Stimulated activated naive B cell treated with anti-CD40 and anti-IgM and Interleukin-4, amounts not matched to agents 10 μg/mL and 1 μg/mL and 100 μg/mL, for 72 hours (primary cell): ENCODE measurements at places on chromosomes 11 and 22.

DNA sequence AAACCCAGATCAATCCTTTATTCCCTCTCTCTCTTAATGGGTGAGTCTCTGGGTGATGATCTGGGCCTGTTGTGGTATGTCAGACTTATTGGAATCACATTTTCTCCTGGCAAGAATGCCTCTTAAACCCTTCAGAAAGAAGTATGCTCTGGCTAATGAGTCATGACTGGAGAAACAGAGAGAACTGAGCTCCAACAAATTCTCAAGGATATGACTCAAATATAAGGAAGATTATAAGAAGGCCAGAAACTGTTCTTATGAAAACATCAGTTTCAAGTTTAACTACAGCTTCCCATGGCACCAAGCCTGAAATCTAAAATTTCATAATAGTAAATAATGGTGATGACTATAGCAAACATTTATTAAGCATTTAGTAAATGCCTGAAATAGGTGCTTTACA lies 83.9 kb downstream of the OR5AK2 start:
- no peak for DNase-seq
- H3K27ac ChIP-seq = no peak overlapping the region
- no peaks in the 10 kb centered on the region for H3K27me3 ChIP-seq
- H3K36me3 ChIP-seq = no peaks in the 10 kb centered on the region

GRCh38 chr11:118334745-118335144 lies 7.8 kb downstream of the CD3D start:
- peaks cover 8% of the 10 kb centered on the region for H3K4me1 ChIP-seq
- DNase-seq = no peak
- H3K27ac ChIP-seq = no peak overlapping the region
- no peak overlapping the region for H3K4me3 ChIP-seq

DNA sequence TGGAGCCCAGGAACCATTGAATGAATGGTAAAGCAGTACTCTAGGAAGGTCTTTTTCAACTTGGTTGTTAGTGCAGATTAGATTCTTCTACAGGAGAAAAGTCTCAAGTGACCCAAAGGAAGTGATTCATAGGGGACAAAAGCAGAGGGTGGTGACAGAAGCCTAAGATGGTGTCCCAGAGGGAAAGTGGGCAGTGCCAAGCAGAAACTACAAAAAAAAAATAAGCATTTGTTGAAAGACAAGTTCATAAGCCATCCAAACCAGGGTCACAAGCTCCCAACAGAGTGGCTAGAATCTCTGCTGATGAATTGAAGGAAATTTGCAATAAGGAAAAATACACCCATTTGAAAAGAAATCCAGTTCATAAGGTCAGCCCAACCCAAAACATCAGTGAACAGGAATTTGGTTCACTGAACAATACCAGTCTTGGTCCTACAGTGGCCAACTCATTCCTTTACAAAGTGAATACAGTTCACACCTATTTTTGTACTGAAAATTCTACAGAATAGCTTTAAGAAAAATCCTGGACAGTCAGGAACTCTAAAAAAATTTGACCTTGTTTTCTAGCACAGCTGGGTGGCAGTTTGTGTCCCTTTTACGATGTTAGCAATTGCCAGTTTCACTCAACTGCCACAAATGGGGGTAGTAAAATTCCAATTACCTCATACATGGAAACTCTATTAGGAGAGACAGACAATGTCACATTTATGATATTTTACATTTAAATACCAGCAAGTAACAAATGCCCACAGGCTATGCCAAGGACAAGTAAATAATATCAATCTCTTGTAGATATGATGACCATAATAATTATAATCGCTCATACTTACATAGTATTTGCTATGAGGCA lies 21.6 kb upstream of the NUP160 start:
- no peaks in the 10 kb centered on the region for H3K27me3 ChIP-seq
- peaks cover 18% of the 10 kb centered on the region for H3K4me1 ChIP-seq

DNA sequence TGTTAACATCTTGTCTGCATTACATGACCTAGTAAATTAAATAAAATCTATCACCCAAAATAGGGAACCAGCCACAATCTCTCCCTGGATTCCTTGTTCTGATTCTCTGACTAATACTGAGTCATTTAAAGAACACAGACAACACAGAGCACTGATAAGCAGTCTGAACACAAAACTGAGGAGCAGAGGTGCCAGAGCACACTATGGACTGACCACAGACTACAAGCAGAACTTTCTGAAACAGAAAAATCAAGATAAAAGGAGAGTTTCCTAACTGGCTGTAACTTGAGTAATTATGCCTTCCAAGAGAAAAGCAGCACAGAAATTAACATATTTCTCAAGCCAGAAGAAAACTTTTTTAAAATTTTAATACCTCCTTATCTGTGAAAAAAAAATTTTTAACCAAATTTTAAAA lies 128.8 kb downstream of the SGSM3 start:
- DNase-seq = no peak
- no peak overlapping the region for H3K4me3 ChIP-seq
- peaks cover 39% of the 10 kb centered on the region for H3K4me1 ChIP-seq
- H3K27ac ChIP-seq = no peak overlapping the region
- H3K36me3 ChIP-seq = peaks cover 9% of the 10 kb centered on the region

- H3K4me1 ChIP-seq = no peaks in the 10 kb centered on the region
- H3K36me3 ChIP-seq = no peaks in the 10 kb centered on the region
Measured at GRCh38 chr11:123178186-123178585, 16.9 kb downstream of the CLMP start.
